Activated naive CD8-positive, alpha-beta T cell treated with anti-CD3 and anti-CD28 coated beads, Interleukin-2, amount 50 U/mL, for 16 hours (primary cell): ENCODE measurements at places on chromosomes 12 and 14.

- no peak for DNase-seq
Observed at GRCh38 chr12:29164477-29165393, 15.7 kb downstream of the FAR2 start.

DNA sequence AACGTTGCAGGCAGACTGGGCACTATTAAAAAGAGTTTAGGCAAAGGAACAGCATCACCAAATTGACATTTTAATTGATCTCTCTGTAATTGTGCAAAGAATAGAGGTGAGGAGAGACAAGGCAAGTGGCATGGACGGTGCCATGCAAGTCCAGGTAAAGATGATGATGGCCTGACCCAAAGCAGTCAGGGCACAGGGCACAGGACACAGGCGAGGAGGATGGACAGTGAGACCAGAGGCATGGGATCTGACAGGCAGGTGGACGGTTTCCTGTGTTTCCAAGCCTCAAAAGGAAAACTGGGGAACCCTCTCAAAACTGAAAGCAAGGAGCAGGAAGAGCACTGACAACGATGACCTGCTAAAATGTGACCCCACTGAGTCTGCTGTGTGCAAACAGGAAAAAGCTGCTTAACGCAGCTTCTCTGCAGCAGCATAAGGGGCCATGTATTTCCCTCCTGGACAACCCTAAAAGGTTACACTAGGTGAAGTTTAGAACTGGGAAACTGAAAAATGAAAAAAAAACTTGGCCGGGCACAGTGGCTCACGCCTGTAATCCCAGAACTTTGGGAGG is 50.9 kb downstream of the CLIP1 start:
- no peak for DNase-seq

- DNase-seq = no peak
Observed at GRCh38 chr14:93076755-93077154, 39.0 kb downstream of the ITPK1 start.

GRCh38 chr14:53845813-53846693 is 110.6 kb downstream of the BMP4 start:
- DNase-seq = no peak

DNA sequence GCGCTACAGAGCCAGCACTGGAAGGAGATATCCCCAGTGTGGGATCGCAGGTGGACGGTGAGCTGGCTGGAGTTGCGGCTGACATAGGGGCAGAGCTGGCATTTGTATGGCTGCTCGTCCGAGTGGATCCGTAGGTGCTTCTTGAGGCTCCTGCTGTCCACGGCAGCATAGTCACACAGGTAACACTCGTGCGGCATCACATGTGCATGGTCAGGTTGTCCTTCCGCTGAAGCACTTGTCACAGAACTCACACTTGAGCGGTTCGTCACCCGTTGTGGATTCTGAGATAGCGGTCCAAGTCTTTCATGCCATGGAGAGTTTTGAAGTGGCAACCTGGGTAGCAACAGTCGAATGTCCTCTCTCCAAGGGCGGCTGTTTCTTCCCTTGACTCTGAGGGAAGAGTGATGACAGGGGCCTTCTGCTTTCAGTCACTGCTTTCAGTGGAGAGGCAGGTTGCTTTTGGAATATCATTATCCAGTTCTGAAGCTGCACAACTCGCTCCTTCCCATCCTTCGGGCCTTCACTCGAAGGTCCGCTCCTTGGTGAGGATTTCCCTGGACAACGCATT is 37.0 kb upstream of the SAV1 start:
- DNase-seq = no peak

- no peak for DNase-seq
Observed at GRCh38 chr12:83893101-83893500, 1019.5 kb downstream of the SLC6A15 start.

- no peak for DNase-seq
Observed at GRCh38 chr14:68929623-68930307, 49.3 kb downstream of the ACTN1 start.

DNA sequence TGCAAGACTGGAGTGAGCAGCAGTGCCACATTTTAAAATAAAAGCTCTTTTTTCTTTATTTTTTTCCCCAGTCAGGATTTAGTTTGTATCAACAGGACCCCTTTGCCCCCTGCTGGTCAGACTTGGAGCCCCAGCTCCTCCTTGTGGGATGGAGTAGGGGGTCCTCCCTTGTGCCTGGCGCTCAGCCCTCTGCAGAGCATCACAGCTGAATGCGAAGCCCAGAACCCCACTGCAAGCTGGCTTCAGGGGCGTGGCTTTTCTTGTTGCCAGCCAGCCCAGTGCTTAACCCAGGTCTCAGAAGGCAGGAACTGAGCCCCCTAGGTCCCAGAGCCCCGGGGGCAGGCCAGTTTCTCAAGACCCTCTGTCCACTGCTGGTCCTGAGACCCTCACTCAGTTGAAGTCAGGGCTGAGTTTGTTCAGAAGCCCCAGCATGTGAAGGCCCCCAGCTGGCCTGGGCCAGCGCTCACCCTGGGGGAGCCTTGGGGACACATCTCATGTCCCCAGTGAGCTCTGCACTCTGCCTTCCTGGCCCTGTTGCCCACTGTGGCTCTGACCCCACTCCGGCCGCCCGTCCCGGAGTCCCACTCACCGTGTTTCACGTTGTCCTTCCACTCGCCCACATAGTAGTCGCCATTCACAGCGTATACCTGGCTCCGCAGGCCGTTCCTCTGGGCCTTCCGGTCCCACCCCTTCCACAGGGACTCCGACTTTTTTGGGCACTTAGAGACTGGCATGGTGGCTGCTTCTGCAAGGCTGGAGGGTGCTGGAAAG is 519 bp downstream of the MORN3 start:
- peak; percentile 22 for DNase-seq

DNA sequence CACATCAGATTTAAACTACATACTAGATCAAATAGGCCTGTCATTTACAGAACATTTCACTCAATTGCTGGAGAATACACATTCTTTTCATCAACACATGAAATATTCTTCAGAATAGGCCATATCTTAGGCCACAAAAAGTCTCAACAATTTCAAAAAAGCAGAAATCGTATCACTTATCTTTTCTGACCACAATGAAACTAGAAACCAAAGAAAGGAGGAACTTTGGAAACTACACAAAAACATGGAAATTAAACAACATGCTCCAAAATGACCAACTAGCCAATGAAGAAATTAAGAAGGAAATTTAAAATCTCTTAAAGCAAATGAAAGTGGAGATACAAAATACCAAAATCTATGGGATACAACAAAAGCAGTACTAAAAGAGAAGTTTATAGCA is 35.1 kb downstream of the PARP11 start:
- DNase-seq = no peak
